Stimulated activated CD8-positive, alpha-beta memory T cell treated with anti-CD3 and anti-CD28 coated beads, Interleukin-4, amount 100 ng/mL, for 48 hours (primary cell): ENCODE measurements at places on chromosomes 5 and 9.
A peak's percentile ranks its signal among the peaks of the same experiment; 100 is the strongest.

DNA sequence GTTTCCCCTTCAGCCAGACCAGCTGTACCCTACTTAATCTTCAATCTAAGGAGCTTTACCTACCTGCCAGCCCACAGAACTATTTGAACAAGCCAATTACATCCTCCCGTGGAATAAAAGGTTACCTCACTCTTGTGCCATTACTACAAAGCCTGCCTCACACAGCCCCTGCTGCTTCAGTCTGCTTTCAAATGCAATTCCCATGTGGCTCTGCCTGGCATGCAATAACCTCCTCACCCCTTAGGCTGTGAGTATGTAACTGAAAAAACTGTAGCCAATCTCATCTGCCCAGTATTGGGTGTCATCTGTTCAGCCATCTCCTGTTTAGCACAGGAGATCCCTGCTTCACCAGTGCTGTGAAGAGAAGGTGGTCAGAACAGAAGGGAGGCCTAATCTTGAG is 6.1 kb upstream of the GCNT1 start:
- DNase-seq = no peak

GRCh38 chr9:125626187-125626586 is 80.8 kb downstream of the MAPKAP1 start:
- DNase-seq = no peak

DNA sequence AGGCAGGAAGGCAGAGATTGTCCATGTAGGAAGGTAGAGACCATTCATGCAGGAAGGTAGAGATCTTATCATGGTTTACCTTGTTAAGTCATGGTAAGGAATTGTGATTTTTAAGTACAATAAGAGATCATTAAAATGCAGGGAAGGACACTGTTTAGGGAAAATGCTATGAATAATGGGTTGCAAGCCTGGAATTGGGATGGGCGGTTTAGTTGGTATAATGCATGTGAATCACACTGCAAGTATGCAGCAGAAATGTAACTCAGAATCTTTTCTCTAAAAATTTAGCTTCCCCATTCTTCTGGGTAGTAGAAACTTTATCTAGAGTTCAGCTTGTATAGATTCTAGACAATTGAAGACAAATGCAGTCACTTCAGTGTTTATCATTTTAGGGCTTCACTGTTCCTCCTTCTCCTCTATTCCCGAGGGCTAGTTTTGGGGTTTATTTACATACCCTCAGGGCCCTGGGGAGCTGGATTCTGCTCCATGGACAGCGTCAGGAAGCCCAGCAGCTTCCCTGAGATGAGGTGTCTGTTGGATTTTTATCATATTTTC is 212.0 kb downstream of the SREK1 start:
- no peak for DNase-seq

- peak; percentile 72 for DNase-seq
These were observed 21.1 kb downstream of the VCP start for GRCh38 chr9:35051069-35051967.

DNA sequence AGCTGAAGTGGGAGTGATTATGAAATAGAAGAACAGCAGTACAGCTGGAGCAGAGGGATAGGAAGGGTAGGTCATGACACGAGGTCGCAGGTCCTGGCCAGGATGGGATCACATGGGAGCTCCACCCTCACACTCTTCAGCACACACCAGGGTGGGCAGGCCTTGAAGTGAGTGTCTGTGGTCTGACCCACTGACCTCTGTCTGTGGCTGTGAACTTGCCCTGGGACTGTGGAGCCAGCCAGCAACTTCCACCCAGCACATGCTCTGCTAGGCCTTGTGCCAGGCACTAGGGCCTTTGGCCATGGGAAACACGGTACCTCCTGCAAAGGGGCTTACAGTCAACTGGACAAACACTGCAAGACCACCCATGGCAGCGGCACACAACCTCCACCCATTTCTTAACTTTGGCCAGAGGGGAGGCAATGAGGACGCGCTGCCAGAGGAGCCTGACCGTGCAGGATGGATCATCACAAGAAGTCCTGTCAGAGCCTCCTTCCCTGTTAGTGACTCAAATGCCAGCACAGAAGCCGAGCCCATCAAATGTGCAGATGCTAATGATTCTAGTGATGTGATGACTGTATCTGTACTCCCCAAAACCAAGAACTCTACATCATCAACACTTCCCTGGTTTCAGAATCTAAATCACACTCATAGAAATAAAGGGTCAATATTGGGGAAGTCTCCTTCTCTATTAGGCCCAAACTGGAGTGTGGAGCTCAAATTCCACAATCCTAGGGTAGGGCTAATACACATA is 113.6 kb downstream of the DPYSL3 start:
- no peak for DNase-seq

DNA sequence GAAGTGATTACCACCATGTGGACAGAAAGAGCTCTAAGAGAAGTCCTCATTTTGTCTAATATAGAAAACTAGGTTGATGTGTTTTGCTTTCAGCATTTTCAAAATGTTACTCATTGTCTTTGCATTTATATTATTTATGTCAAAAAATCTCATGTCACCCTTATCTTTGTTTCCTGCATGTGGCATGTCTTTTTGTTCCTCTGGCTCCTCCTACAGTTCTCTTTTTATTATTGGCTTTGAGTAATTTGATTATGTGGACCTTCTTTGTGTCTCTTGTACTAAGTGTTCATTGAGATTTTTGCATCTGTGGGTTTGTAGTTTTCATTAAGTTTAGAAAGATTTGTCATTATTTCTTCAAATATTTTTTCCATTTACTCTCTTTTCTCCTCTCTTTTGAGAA is 58.8 kb downstream of the GNG10 start:
- DNase-seq = no peak

DNA sequence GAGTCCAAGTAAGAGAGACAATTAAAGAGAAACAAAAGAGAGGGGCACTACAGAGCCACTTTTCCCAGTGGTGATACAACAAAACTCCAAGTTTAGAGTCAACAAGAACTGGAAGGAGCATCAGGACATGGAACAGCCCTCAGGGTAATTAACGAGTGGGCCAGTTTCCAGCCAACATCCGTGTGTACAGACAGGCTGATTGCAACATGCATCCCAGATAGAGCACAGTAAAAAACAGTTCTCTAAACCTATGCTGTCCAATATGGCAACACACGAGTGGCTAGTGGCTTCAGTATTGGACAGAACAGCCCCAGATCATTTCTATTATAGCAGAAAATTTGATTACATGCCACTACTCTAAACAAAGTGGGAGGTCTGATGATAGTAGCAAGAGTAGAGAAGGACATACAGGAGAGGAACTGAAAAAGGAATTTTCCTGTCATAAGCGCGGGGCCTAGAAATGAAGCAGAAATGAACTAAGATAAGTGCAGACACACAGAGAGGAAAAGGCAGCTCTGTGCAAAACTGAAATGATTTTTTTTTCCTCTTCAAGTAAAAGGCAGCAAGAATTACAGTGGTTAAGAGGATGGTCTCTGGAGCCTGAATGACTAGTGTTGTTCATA is 175.6 kb upstream of the CCNG1 start:
- no peak for DNase-seq

GRCh38 chr9:33408087-33408486 is 5.7 kb upstream of the AQP7 start:
- no peak for DNase-seq

- DNase-seq = no peak
These were observed 258.8 kb upstream of the CHD1 start for GRCh38 chr5:99187611-99188010.

- DNase-seq = no peak
These were observed 193.7 kb downstream of the TLE4 start for GRCh38 chr9:79765466-79765865.

- no peak for DNase-seq
These were observed 16.6 kb upstream of the DCAF12 start for GRCh38 chr9:34143116-34143515.

DNA sequence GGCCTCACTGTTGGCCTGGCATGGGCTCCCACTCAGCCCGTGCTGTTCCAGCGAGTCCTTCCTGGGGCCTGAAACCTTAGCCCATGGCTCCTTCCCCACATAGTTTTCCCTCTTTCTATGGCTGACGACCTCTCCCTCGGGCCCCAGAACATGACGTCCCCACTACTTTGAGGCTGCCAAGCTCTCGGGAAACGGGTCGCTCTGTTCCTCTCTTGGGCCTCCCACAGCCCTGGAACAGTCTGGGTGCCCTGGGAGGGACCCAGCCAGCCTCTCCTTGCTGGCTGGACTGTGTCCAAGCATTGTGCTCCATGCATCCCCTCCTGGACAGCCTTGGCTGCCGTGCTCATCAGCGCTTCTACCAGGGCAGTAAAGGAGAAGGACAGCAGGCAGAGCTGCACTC is 118.3 kb downstream of the SYK start:
- no peak for DNase-seq

DNA sequence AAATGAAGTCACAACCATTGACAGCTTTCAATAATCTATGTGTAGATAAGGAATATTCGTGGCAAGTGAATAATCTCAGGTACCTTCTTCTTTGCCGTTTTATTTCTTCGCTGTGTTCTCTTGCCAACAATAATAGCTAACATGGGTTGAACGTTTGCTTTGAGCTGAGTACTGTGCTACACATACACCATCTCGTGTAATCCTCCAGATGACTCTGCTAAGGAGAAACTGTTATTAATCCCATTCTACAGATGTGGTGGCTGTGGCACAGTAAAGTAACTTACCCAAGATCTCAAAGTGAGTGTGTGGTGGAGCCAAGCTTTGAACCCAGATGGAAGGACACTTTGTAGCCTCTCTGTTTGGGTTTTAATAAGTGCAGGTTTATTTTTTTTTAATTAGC is 179.7 kb downstream of the C9orf152 start:
- DNase-seq = no peak

DNA sequence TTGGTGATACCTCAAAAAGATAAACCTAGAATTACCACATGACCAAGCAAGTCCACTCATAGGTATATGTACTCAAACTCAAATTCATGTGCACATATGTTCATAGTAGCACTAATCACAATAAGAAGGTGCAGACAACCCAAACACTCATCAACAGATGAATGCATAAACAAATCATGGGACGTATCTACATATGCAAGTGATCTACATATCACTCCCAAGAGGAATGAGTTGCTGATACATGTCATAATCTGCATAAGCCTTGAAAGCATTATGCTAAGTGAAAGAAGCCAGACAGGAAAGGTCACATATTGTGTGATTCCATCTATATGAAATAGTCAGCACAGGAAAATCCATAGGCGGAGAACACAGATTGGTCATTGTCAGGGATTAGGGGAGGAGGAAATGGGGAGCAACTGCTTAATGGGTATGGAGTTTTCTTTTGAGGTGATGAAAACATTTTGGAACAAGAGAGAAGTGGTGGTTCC is 10.6 kb upstream of the GPX8 start:
- DNase-seq = no peak

DNA sequence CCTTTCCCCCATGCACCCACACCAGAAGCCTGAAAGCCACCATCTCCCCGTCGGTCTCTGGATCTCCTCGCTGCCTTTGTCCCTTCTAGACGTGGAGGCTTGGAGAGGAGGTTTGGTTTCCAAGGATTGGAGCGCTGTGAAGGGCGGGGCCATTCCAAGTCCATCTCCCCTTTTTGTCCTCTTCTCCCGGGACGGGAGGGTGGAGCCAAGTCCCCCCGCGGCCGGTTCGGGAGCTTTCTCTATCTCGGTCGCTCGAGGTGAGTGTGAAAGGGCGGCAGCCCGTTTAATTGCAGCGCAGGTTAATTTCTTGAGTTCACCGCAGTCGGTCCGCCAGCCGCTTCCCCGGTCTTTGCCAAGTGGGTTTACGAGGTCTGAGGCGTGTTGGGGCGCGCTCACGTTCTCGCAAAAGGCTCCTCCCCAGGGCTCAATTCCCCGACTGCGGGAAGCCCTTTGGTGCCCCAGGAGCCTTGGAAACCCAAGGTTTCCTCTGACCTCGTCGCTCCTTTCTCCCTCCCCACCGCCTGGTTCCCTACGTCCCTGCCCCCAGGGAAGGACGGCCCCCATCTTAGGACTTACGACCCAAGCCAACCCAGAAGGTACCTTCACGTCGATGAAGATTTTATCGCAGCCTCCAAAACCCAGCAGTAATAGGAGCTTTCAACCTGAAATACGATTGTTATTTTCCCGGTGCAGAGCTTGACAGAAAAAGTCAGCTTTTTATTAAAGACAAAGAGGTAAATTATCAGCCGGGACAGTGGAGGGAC is 2.8 kb upstream of the ZNF462 start:
- no peak for DNase-seq

- peak; percentile 48 for DNase-seq
These were observed 88.2 kb downstream of the PTPN3 start for GRCh38 chr9:109409773-109410397.

GRCh38 chr9:129983891-129984290 is 59.1 kb downstream of the FNBP1 start:
- no peak for DNase-seq

GRCh38 chr9:86892576-86892975 is 54.7 kb downstream of the GAS1 start:
- no peak for DNase-seq

DNA sequence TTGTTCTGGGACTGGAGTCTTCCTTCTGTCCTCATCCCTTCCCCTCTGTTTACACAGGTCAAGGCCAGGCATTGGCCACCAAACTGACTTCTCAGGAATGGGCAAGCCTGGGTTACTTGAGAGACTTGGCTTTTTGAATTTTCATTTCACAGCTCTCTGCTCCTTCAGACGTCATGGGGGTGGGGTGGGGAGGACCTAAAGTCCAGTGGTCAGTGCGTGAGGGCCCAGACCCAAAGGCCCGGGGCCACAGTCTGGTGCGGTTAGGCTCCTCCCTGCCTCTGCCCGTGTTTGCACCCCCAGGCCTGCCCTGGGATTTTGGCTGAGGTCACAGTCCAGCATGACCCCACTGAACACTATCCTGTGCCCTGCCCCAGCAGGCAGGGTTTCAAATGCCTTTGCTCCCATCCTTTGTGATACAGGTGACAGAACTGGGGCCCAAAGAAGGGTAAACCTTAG is 4.1 kb upstream of the CXXC5 start:
- DNase-seq = no peak

- no peak for DNase-seq
These were observed 11.5 kb downstream of the DDX4 start for GRCh38 chr5:55749387-55749786.

- DNase-seq = no peak
These were observed 19.0 kb downstream of the C9orf152 start for GRCh38 chr9:110188991-110189390.

DNA sequence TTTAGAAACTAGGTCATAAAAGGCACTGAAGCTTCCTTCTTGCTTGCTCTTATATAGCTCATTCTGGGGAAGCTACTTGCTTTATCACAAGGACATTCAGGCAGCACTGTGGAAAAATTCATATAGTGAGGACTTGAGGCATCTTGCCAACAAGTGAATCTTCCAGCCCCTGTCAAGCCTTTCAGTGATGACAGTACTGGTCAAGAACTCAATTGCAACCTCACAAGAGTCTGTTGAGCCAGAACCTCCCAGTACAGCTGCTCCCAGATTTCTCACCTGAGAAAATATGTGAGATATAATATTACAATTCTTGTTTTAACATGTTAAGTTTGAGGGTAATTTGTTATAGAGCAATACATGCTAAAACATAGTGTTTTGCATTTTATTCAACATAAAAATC is 2011.0 kb upstream of the NUDT12 start:
- no peak for DNase-seq

- DNase-seq = no peak
These were observed 46.6 kb upstream of the TNC start for GRCh38 chr9:115164511-115164974.
